T-helper 17 cell (primary cell): ENCODE measurements at places on chromosomes 6 and 20. TPM values are rescaled to one million over a fixed set of nuclear protein-coding genes. Genes with fewer than 3 reads are reported as not detected.

TMEM170B gene
- 1.7 TPM for total RNA-seq

DNA sequence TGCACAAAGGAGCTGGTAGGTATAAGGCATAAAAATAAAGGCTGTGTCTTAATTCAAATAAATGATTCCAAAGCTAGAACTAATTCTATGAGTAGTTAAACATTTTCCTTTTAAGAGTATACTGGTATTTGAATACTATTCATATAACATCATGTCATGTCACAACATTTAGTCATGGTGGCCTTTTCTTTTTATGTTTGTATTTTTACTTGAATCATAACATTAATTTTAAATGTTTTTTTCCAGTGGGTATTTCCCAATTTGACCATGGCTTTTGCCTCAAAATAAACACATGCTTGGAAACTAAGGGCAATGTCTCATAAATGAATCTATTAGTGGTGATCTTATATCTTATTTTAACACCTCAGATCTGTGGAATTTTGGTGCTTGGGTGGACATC lies 177.1 kb downstream of the CD109 start:
- no peaks in the 10 kb centered on the region for H3K36me3 ChIP-seq
- peaks cover 8% of the 10 kb centered on the region for H3K4me1 ChIP-seq
- H3K4me3 ChIP-seq, result no peak overlapping the region
- no peak for DNase-seq
- H3K27me3 ChIP-seq, result peaks cover 11% of the 10 kb centered on the region

PRKN gene
- total RNA-seq, result 8.3 TPM

RBM24 gene
- 0.86 TPM for total RNA-seq

DNA sequence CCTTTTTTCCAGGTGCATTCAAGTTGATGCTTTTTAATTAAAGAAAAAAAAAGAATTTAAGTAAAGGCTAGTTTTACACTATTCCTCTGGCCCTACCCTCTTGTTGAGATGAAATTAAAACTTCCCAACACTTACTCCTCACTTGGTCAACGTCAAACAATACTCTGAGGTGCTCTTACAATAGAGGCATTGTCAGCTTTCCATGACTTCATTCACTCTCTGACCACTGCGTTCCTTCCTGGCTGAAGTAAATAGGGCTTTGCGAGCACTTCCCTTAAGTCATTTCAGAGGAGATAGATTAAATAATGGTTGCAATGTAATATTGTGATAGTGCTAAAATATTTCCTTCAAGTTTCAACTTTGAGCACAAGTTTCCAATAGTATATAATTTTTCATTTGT lies 229.8 kb upstream of the CEP162 start:
- no peak overlapping the region for H3K4me3 ChIP-seq
- no peaks in the 10 kb centered on the region for H3K36me3 ChIP-seq
- no peak for DNase-seq
- H3K27ac ChIP-seq, result no peak overlapping the region

DNA sequence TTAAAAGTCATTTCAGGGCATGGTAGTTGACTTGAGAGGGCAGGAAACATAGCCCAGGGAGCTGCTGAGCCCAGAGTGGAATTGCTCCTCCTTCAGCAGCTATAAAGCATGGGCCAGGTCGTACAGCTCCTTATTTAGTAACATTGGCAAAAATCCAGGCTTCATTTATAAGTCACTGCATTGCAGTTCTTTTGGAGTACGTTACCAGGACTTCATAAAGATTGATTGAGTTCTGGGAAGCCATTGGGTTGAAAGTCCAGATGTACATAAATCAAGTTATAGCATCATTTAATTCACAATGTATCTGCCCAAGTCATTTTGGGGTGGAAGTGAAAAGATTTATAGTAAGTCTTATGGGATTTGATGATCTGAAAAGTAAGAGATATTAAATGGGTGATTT lies 53.0 kb upstream of the ANKEF1 start:
- no peak overlapping the region for H3K4me3 ChIP-seq
- H3K27ac ChIP-seq, result no peak overlapping the region
- DNase-seq, result no peak
- no peaks in the 10 kb centered on the region for H3K36me3 ChIP-seq

DUSP15 gene
- not detected for total RNA-seq

EYS gene
- total RNA-seq, result not detected

EIF6 gene
- total RNA-seq, result 43.6 TPM

GDAP1L1 gene
- total RNA-seq, result not detected

DNA sequence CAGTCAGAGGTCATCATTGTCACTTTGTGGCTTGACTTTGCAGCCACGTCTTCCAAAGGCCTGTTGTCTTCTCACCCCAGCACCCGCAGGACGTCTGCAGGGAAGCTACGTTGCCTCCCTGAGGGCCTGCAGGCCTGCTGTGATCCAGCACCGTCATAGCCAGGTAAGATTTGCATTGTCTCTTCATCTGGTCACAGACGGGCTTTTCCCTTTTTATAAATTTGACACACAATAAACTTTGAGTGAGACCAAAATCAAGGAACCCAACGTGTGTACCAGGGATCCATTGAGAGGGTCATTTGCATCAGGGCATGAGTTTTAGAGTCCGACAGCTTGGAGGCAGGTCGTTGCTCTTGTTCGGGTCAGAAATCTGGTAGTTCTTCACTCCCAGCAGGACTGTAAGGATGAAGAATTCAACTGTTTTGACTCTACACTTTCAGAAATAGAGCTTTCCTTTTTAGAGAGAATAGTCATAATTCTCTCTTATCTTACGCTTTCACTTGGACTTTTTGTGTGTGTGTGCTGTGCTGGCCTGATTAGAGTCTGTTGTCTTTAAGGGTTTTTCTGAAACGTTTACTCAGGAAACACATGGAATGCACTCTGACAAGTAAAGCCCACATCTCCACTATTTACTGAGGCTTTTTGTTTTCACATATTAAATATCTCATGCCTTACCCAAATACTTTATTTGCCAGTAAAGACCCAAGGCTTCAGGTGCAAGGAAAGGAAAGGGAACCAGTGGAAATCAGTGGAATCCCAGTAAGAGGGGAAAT lies 177.2 kb upstream of the TAB2 start:
- peaks cover 2% of the 10 kb centered on the region for H3K36me3 ChIP-seq
- H3K4me3 ChIP-seq, result peak overlapping the region; percentile 84
- peaks cover 24% of the 10 kb centered on the region for H3K4me1 ChIP-seq
- H3K27ac ChIP-seq, result no peak overlapping the region
- peak; percentile 55 for DNase-seq
- no peaks in the 10 kb centered on the region for H3K27me3 ChIP-seq

GRCh38 chr6:168713839-168714238 lies 272.9 kb downstream of the SMOC2 start:
- H3K4me3 ChIP-seq, result no peak overlapping the region
- DNase-seq, result no peak
- H3K36me3 ChIP-seq, result no peaks in the 10 kb centered on the region
- H3K4me1 ChIP-seq, result no peaks in the 10 kb centered on the region
- no peaks in the 10 kb centered on the region for H3K27me3 ChIP-seq

GRCh38 chr20:51540580-51540979 lies 1.9 kb downstream of the NFATC2 start:
- DNase-seq, result no peak
- peaks cover 53% of the 10 kb centered on the region for H3K4me1 ChIP-seq
- peak overlapping the region; percentile 98 for H3K27ac ChIP-seq
- H3K27me3 ChIP-seq, result peaks cover 4% of the 10 kb centered on the region

KCNK16 gene
- total RNA-seq, result not detected

BPIFB4 gene
- total RNA-seq, result not detected

SLC35D3 gene
- total RNA-seq, result 1.6 TPM

NKX2-2 gene
- not detected for total RNA-seq

- H3K4me3 ChIP-seq, result no peak overlapping the region
- H3K36me3 ChIP-seq, result peaks cover 5% of the 10 kb centered on the region
- no peaks in the 10 kb centered on the region for H3K27me3 ChIP-seq
- H3K4me1 ChIP-seq, result no peaks in the 10 kb centered on the region
- no peak for DNase-seq
- H3K27ac ChIP-seq, result no peak overlapping the region
Observed at GRCh38 chr6:21023210-21023609, 489.0 kb downstream of the CDKAL1 start.

- peak overlapping the region; percentile 78 for H3K4me3 ChIP-seq
- no peak for DNase-seq
- H3K27me3 ChIP-seq, result peaks cover 24% of the 10 kb centered on the region
- no peaks in the 10 kb centered on the region for H3K36me3 ChIP-seq
Observed at GRCh38 chr20:64254571-64255360, 782 bp upstream of the PCMTD2 start.

BAG2 gene
- total RNA-seq, result 2.7 TPM

TRIM15 gene
- total RNA-seq, result not detected

MYB gene
- 1.3 TPM for total RNA-seq

PACRG gene
- 2.0 TPM for total RNA-seq

DNA sequence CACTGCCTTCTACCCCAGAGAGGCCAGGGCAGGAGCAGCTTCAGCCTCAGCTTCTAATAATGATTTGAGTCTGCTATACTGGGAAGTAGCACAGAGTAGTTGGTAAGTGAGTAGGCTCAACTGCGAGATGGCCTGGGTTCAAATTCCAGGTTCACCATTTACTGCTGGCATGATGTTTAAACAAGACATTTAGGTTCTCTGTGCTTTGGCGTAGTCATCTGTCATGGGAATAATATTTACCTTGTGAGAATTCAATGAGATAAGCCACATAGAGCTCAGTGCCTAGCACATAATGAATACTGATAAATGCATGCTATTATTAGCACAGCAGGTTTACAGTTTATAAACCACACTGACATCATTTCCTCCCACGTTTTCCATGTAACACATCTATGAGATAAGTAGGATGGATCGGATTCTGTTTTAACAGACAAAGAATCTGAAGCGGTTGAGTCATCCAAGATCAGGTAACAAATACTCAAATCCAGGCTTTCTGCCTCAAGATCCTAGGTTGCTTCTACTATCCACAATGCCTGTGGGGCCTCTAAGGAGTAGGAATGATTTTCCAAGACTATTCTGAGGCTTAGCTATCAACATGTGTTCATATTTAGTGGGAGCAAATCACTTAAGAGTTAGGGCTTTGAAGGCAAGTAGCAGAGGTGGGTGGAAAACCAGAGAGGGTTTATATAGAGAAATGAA lies 72.9 kb upstream of the DTNBP1 start:
- peaks cover 41% of the 10 kb centered on the region for H3K27me3 ChIP-seq
- peaks cover 5% of the 10 kb centered on the region for H3K4me1 ChIP-seq

DNA sequence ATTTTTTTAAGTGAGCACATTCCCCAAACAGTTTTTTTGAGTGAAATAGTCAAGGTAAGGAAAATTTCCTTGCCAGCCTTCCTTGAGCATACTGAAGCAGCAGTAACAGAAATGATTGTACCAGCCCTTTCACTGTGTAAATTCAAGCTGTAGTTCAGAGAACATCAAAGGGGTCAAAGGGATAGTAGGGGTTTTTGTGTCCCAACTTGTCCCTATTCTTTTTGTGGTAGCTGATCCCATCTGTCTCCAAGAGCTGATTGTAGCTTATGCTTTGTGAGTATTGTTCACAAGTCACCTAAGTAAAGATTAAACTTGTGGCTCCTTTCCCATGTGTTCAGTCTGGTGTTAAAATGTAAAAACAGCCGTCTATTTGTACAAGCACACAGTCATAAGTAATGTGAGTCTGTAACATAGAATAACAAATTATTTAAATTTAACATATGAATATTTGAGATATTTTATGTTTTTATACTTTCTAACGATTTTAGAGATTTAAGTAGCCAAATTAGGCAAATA lies 185.0 kb downstream of the CENPW start:
- no peak overlapping the region for H3K27ac ChIP-seq
- no peak for DNase-seq
- H3K36me3 ChIP-seq, result no peaks in the 10 kb centered on the region
- H3K27me3 ChIP-seq, result peaks cover 6% of the 10 kb centered on the region

RSPH9 gene
- total RNA-seq, result 0.29 TPM

TSPO2 gene
- total RNA-seq, result not detected
